ENCODE measurements at places on chromosomes 11 and 22.

- DNase-seq, result no peak
These were observed 165.4 kb downstream of the FEZ1 start for GRCh38 chr11:125330462-125331325.

GRCh38 chr11:122617297-122617696, 38.2 kb upstream of the UBASH3B start:
- no peak for DNase-seq

- peak; percentile 13 for DNase-seq
These were observed 3.1 kb upstream of the MN1 start for GRCh38 chr22:27804470-27805297.

GRCh38 chr22:26439559-26439958, 10.5 kb downstream of the ASPHD2 start:
- DNase-seq, result no peak

DNA sequence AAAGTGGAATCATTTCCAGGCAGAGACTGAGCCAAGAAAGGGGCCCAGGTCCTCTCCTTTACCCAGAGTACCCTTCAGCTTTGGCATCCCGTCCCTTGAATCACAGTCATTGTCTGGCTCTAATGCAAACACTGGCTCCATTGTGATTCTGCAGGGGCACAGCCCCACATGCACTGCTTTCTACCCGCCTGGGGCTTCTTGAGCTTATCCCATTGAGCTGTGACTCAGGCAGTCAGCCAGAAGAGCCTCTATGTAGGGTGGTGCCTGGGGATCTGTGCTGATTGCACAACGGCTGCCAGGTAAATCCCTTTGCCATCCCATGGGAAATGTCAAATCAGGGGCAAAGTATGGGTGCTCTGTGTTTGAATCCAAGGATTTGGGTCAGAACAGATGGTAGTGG, 88.9 kb downstream of the RASSF10 start:
- DNase-seq, result no peak

- no peak for DNase-seq
These were observed 44.4 kb upstream of the TCF20 start for GRCh38 chr22:42314709-42315391.

DNA sequence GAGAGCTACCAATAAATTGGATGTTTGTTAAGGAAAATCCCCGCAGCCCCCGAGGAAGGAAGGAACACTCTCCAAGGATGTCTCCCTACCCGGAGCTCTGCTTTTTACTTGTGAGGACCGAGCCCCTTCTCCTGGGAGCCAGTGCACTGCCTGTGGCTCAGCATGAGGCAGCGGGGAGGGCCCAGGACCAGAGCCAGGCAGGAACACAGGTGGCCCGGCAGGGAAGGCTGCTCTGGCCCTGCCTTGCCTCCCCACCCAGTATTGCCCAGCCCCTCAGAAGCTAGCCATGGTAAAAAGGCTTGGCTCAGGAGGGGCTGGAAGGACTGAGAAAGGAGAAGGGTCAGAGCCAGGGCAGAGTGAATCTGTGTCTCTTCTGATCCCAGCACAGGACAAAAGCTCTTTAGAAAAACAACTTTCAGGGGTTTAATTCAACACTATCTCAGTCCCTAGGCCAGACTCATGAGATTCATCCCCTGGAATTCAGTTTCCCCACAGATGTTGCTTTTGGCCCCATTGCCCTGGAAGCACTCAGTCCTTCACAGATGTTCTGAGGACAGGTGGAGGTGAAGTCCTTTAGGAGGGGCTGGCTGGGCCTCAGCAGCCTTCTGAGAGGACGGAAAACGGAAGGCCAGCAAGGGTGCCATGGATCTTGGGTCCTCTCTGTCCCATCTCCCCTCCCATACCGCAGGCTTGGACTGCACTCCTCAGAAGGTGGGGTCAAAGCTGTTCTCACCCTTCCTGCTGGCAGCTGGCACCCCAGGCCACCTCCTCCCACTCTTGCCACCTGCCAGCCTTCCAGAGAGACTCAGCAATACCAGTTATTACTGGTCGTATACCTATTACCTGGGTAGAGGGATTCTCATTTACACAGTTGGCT, 318.9 kb downstream of the NTM start:
- DNase-seq, result no peak

- DNase-seq, result no peak
These were observed 87.1 kb downstream of the FAM76B start for GRCh38 chr11:95702526-95702925.

GRCh38 chr22:33625959-33626358, 294.3 kb downstream of the LARGE1 start:
- no peak for DNase-seq

DNA sequence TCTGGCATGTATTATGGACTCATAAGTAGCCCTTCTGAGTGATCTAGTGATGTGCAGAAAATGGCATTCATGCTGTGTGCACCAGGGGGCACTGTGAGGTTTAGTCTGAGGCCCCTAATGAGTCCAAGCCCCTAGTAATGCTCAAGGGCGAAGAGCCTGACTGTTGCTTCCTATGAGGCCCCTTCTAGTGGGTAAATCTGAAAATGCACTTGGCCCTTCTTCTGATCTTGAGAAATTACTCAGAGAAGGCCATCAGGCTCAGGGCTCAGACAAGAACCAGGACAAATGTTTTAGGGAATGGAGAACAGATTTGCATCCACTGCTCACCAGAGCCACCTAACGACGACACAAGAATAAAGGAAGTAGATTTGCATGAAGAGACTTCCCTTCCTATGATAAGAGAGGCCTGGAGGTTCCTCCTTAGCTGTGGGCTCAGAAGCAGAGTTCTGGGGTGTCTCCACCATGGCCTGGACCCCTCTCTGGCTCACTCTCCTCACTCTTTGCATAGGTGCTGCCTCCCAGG, 75.8 kb downstream of the GGTLC2 start:
- DNase-seq, result peak; percentile 5

- DNase-seq, result no peak
These were observed 1.3 kb upstream of the RAG1 start for GRCh38 chr11:36566407-36567053.

DNA sequence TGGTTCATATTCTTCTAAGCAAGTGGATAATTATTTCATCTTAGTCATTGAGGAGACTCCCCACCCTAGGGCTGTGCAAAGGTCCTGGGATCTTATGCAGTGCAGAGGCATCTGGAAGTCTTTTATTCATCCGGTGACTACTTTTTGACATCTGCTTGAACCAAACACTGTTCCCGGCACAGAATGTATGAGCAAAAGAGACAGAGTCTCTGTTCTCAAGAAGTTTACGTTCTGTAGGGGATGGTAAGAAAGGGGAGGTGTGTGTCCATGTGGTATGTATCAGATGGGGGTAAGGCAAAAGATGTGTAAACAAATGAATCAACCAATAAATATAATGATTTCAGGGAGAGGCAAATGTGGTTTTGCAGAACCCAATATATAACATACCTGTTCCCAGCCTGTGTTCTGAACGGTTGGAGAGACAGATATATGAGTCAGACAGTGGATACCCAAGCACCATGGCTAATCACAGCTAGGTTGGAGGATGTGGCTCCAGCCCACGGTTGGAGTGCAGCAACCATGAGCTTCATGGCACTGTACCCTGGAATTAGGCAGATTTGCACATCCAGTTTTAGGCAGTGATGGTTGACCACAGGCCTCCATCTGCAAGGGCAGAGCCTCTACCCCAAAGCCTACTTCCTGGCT, 75.1 kb upstream of the CADM1 start:
- no peak for DNase-seq

DNA sequence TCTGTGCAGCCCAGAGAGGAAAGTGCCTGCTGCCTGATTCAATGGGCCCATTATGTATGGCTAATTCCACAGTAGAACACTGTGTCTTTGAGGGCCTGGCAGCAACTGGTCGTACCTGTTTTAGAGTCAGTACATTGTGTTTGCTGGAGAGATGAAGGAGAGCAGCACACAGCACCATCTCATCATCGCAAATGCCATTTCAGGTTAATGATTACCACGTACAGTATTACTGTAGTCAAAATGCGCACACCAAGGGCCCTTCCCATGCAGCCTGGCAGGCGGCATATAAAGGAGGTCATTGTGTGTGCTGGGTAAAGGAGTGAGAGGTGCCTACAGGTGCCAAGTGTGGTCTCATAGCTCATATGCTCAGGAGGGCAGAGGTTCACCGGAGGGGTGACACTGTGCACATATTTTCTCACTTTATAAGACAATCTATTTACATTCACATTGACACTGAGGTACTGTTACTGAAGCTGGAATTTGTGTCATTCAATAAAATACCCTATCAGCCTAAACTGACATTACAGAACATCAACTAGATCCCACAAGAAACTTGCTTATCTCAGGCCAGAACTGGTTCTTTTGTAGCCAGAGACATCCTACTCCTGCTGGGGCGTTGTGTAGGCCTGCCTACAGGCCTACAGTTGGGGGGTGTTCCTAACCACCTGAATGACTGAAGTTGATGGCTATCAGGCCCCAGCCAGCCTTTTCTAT, 90.4 kb downstream of the APIP start:
- DNase-seq, result no peak

- DNase-seq, result no peak
These were observed 1.8 kb downstream of the MUC6 start for GRCh38 chr11:1034456-1035295.

DNA sequence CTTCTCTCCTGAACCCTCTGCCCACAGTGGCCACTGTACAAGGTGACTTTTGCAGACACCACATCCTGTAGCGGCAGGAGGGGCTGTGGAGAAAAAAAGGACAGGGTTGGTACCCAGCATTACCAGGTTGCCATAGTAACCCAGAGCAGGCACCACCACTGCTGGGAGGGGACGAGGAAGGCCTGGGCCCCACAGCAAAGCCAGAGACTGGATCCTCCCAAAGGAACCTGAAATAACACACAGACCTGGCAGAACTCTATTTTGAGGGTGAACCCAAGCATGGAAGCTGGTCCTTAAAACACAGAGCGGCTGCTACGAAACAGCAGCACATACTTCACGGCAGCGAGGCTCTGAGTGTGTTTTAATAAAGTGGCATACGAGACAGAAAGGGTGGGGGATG, 380.6 kb downstream of the CTTN start:
- no peak for DNase-seq

GRCh38 chr11:32435511-32435941, at the start of gene WT1:
TSS of gene WT1 (minus strand) at chr11:32435539.
- no peak for DNase-seq

- DNase-seq, result no peak
These were observed 13.6 kb downstream of the GLB1L3 start for GRCh38 chr11:134289789-134290188.

DNA sequence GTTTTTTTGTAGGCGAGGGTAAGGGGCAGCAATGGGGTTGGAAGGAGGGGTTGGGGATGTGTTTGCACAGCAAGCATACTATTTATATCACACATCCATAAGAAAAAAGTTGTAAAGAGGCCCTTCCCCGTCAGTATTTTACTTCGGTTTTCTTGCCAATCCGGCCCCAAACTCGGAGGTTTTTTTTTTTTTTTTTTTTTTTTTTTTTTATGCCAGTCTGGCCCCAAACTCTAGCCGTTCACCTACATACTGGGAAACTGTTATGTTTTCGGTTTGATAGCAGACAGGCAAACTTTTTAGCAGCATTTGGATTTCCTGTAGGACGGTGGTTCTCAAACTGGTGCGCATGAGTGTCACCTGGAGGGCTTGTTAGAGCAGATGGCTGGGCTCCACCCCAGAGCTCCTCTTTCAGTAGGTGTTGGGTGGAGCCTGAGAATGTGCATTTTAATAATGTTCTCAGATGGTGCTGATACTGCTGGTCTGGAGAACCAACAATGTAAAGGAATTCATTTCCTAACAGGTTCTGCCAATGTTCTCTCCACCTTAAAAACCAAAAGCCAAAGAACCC, 76.5 kb upstream of the ZBED5 start:
- no peak for DNase-seq

GRCh38 chr11:122951211-122951610, 30.4 kb downstream of the BSX start:
- DNase-seq, result no peak

GRCh38 chr11:11346303-11346702, 6.7 kb downstream of the CSNK2A3 start:
- no peak for DNase-seq

DNA sequence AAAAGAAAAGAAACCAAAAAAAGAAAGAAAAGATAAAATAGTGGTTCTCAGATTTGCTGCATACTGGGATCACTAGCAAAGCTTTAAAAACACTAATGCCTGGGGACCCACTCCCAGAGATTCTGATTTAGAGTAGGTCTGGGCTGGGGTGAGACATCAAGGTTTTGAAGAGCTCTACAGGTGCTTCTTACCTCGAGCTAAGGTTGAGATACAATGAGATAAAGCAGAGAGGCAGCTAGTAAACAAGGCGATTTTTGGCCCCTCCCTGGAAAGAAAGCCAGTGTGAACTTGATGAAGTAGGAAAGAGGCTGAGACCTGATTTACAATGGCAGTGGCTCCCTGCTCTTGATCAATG, 327.6 kb upstream of the CCDC90B start:
- DNase-seq, result no peak

GRCh38 chr11:12687740-12688139, 13.5 kb downstream of the TEAD1 start:
- DNase-seq, result no peak

DNA sequence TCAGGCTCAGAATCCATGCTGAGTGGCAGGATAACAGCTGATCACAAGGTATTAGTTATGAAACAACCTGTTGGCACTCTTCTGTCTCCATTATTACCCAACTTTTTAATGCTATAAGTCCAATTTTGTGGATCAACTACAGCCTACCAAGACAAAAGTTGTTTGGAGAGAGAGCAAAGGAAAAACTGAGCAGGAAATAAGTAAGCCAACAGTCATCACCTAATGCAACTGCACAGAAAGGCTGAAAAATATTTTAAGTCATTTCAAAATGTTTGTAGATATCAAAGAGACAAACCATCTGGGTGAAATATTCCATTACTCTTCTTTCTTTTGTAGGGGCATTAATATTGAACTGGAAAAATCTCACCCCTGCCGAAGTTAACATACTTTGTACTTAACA, 41.6 kb downstream of the FDX1 start:
- DNase-seq, result no peak

DNA sequence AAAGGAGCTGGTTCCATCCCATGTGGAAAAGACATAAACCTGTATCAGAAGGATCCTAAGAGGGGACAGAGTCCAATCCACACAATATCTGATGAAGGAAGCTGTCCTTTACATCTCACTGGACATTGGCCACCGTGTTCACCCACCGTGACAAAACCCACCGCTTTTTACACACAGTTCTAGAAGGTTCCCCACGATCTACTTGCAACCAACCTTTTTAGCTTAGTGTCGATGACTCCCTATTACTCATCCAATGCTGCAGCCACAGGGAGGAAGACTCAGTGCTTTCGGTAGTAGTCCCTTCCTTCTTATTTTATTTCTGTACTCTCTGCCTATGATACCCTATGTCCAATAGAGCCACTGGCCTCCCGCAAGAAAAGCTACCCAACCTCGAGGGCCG, 65.4 kb downstream of the MAPK1 start:
- DNase-seq, result no peak
